ENCODE measurements at places on chromosomes 11 and 22. TPM values are rescaled to one million over a fixed set of nuclear protein-coding genes. Genes with fewer than 3 reads are reported as not detected.

DNA sequence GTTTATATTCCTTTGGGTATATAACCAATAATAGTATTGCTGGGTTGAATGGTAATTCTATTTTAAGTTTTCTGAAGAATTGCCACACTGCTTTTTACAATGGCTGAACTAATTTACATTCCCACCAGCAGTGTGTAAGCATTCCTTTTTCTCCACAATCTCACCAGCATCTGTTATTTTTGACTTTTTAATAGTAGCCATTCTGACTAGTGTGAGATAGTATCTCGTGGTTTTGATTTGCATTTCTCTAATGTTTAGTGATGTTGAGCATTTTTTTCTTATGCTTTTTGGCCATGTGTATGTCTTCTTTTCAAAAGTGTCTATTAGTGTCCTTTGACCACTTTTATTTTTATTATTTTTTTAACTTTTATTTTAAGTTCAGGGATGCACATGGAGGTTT, 275.3 kb downstream of the METTL15 start:
- no peak for DNase-seq

DNA sequence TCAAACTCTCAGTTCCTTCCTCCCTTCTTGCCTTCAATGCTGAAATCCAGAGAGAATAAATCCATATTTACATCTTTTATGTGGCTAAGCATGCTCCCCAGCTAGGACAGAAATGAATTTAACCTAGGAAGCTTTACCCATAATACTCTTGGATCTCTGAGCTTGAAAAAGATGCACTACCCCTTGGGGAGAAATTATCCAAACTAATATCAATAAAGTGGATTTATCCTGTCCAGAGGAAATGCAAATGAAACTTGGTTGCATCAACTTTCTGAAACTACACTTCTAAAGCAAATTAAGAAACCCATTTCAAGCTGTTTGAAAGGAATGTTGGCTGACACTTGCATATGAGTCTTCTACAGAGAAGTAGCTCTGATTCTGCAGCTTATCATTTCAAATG, 347.9 kb downstream of the TTC28 start:
- DNase-seq: no peak

- DNase-seq: no peak
These were observed 14.3 kb upstream of the TMEM184B start for GRCh38 chr22:38286915-38287669.

The APOL5 gene
- not detected for total RNA-seq

- DNase-seq: no peak
These were observed 3.4 kb downstream of the PAK1 start for GRCh38 chr11:77470504-77470903.
